ENCODE measurements at places on chromosomes 12 and 14.

DNA sequence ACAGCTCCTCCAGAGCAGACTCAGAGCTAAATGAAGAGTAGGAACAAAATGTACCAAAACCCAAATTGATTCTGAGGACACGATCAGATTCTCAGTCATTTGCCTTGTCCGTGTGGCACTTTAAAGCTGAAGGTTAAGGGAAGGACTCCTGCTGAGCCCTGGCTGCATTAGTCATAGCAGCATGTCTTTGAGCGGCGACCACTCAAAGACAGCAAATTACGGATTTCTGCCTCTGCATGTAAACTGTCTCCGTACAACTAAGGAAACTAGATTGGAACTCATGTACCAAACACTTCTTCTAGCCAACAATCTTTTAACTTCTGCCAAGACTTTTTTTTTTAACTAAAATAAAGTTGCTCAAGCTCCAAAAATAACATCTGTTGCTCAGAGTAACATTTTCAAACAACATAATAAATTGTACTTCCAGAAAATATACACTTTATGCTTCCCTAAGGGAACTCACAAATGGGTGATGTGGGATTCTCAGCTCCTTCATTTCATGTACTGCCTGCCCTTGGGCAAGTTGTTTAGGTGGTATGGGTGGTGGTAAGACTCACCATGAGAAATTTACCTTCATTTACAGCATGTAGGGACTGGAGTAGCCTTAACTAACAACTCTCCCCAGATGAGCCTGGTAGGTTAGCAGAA, 56.1 kb downstream of the RERG start:
- no peak for DNase-seq

DNA sequence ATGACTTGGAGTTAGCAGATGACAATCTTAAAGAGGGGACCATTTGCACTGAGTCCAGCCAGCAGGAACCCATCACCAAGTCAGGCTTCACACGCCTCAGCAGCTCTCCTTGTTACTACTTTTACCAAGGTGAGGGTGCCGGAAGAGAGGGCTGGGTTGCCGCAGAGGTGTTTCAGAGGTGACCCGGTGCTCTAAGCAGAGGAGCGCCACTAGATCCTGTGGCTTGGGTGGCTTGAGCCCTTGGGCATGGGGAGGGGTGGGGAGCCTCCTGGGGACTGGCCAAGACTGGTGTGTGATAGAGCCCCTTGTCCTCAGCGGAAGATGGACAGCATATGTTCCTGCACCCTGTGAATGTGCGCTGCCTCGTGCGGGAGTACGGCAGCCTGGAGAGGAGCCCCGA, 17.7 kb downstream of the POP5 start:
- DNase-seq: no peak

- DNase-seq: no peak
Observed at GRCh38 chr14:99636487-99636886, 8.4 kb upstream of the HHIPL1 start.

GRCh38 chr14:29735459-29735858, 192.2 kb downstream of the PRKD1 start:
- DNase-seq: no peak

- no peak for DNase-seq
Observed at GRCh38 chr14:52110441-52111086, 41.7 kb upstream of the NID2 start.

DNA sequence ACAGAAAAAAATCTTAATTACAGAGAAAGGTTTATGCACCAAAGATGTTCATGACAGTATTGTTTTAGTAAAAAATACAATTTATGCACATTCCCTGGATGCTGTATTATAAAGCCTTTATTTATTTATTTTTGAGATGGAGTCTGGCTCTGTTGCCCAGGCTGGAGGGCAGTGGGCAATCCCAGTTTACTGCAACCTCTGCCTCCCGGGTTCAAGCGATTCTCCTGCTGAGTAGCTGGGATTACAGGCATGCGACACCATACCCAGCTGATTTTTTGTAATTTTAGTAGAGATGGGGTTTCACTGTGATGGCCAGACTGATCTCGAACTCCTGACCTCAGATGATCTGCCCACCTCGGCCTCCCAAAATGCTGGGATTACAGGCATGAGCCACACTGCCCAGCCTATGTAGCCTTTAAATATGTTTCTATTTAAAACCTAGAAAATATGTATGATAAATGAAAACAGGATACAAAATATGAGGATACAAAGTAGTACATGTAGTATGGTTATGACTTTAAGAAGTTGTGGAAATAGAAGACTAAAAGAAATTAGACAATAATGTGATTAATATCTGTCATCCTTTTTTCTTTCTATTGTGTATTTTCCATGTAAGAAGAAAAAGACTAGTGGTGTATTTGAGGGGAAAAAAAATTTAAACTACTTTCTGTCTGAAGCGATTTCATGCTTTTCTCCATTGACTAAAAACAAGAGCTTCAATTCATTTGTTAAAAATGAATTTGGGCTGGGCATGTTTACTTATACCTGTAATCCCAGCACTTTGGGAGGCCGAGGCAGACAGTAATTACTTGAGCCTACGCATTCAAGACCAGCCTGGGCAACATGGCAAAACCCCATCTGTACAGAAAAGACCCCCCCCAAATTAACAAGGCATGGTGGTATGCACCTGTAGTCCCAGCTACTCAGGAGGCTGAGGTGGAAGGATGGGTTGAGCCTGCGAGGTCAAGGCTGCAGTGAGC, 13.1 kb downstream of the ATF1 start:
- no peak for DNase-seq

DNA sequence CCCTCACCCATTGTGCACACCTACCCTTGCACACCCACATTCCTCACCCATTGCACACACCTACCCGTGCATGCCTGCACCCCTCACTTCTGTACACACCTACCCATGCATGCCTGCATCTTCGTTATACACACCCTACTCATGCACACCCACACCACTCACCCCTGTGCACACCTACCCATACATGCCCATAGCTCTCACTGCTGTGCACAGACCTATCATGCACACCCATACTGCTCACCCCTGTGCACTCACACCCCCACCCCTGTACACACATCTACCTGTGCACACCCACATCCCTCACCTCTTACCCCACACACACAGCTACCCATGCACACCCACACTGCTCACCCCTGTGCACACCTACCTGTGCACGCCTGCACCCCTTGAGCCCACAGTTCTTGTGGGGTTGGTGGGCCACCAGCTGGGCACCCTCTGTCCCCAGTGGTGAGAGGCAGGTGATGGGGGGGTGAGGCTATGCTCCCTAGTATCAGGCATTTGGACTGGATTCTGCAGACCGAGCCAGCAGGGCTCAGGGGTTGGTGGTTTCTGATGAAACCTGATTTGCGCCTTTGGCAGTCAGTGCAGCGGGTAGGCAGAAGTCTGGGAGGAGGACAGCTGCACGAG, 15.6 kb downstream of the CEP170B start:
- DNase-seq: no peak

GRCh38 chr14:103522649-103523574, at the start of gene CKB:
CKB (minus strand) TSS chr14:103522830; CDS start chr14:103522493, 337 bp downstream.
- no peak for DNase-seq

All from SK-N-MC (cell line).